T follicular helper cell (primary cell): ENCODE measurements at places on chromosomes 3 and 15.

GRCh38 chr15:48323294-48323693, 7.9 kb upstream of the DUT start:
- DNase-seq: no peak

GRCh38 chr3:122031123-122031468, 9.0 kb upstream of the ILDR1 start:
- DNase-seq: no peak

GRCh38 chr15:100602823-100603393, 519 bp downstream of the ASB7 start:
- no peak for DNase-seq

GRCh38 chr3:47533481-47533880, 20.0 kb upstream of the ELP6 start:
- DNase-seq: no peak

DNA sequence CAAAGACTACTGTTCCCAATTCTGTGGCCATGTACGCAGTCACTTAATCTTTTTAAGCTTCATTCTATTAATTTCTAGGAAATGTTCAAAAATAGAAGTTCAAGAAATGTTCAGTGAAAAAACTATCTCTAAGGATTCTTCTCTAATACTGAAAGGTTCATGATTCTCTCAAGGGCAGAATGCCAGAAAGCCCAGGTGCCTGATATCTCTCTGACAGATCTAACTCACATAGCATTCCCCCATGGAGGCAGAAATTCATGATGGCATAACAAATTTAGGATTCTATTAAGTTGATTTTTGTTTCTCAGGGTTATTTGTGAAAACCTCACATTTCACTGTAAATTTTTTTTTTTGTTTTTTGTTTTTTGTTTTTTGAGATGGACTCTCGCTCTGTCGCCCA, 17.5 kb downstream of the CHRM5 start:
- no peak for DNase-seq

DNA sequence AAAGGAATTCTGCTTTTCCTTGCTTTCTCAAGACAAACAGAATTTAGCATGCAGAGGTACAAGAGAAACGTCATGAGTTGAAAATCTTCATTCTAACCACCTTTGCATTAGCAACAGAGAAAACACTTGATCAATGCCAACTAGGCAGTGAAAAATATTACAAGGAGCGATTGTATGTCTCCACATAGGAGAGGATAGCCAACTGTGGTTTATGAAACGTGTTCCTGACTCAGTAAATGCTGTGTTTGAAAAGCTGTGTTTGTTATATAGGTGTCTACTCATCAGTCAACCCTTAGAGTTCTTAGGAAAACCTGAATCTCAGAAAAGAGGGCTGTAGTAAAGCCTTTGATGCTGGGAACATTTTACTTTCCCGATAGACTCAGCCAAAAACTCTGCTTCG, 102.4 kb downstream of the FRMD4B start:
- no peak for DNase-seq

GRCh38 chr3:141336672-141337522, 31.4 kb upstream of the ZBTB38 start:
- DNase-seq: no peak

- DNase-seq: peak; percentile 12
These were observed at the start of gene BTLA for GRCh38 chr3:112498914-112499711. Gene BTLA, minus strand, starts transcription at chr3:112499472. Its CDS starts 114 bp downstream, at chr3:112499358.

DNA sequence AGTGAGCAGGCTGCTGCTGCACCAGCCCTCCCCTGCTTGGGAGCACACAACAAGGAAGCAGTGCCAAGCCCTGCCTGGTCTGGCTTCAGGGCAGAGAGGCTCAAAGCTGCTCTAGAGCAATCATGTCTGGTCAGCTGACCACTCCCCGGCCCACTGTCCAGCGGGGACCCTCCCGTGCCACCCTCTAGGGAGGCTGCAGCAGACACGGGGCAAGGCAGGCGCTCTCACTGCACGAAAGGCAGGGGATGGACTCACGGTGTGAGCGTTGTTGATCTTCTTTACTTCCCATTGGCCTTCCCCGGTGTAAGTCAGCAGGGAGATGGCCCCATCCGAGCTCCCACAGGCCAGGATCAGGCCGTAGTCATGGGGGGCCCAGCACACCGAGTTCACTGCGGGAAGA, 9.2 kb downstream of the SEC13 start:
- DNase-seq: no peak

GRCh38 chr15:64163659-64164362, 989 bp upstream of the PPIB start:
- no peak for DNase-seq

GRCh38 chr3:38960042-38960622, 91.6 kb downstream of the SCN11A start:
- no peak for DNase-seq

GRCh38 chr3:39900462-39901002, 91.1 kb downstream of the MYRIP start:
- no peak for DNase-seq

DNA sequence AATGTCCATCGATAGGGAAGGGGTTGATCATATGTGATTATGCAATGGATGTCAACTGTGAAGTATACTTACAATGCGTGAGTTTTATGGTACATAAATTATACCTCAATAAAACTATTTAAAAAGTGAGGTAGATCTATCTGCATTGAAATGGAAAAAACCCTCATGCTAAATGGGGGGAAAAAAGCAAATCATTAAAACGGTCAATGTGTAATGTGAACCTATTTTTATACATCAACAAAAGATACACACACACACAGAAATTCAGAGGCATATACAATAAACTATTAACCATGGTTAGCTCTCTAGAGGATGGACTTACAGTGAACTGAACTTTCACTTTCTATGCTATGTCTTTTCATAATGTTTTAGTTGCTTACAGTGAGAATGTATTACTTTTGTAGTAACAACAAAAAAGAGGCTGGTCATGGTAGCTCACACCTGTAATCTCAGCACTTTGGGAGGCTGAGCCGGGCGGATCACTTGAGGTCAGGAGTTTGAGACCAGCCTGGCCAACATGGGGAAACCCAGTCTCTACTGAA, 23.1 kb downstream of the STIMATE start:
- no peak for DNase-seq

DNA sequence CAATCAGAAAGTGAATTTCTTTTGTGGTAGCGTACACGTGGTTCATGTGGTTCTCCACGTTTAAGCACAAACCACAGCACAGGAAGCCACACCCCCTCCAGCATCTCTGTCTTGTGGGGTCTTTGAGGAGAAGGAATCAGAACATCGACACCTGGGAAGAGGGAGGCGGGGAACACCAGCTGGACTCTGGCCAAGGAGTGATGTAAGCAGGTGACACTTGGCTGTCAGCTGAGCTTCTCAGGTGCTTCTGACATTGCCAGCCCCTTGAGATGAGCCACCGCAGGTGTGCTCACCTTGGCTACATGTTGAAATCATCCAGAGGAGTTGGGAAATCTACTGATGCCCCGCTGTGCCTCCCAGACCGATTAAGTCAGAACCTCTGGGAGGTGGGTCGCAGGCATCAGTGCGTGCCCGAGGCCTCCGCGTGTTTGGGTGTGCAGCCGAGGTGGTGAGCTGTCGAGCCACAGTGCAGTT, 85.0 kb downstream of the FAM81A start:
- peak; percentile 22 for DNase-seq

GRCh38 chr15:65956307-65956706, 87.0 kb downstream of the RAB11A start:
- no peak for DNase-seq
